ENCODE measurements at places on chromosomes 2 and 18. TPM values are rescaled to one million over a fixed set of nuclear protein-coding genes. Genes with fewer than 3 reads are reported as not detected.
A peak's percentile ranks its signal among the peaks of the same experiment; 100 is the strongest.

GRCh38 chr2:176105078-176105729, 1.9 kb upstream of the HOXD11 start:
- peaks cover 88% of the 10 kb centered on the region for H3K27me3 ChIP-seq
- no peaks in the 10 kb centered on the region for H3K36me3 ChIP-seq
- H3K4me3 ChIP-seq, result peak overlapping the region; percentile 4

CPO gene
- 0.32 TPM for total RNA-seq

GRCh38 chr18:2846636-2847316, at the start of gene EMILIN2:
EMILIN2 (plus strand) TSS chr18:2847006; CDS start chr18:2847189, 183 bp downstream.
- peak within 1 kb of the TSS; percentile 58 for H3K4me3 ChIP-seq
- H3K27ac ChIP-seq, result peak within 1 kb of the TSS; percentile 74
- DNase-seq, result peak; percentile 97
- peaks cover 53% of the 10 kb centered on the region for H3K27me3 ChIP-seq

DNA sequence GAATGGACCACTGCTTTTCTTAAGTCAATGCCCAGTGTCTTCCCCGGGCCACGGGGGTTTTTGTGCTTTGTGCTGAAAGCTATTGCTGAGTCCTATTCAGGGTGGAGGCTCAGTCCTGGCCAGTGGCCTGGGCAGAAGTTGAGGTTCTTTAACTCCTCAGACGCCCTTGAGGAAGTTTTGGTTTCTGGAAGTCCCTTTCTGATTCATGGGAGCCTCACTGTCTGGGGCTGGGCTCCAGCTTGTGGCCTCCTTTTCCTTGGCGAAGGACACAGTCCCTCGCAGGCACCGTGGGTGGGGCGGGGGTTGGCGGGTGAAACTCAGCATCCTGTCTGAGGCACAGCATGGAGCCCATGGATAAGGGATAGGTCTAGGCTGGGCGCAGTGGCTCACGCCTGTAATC, 465.2 kb upstream of the HS6ST1 start:
- peaks cover 16% of the 10 kb centered on the region for H3K27me3 ChIP-seq
- peaks cover 8% of the 10 kb centered on the region for H3K4me1 ChIP-seq
- H3K4me3 ChIP-seq, result no peak overlapping the region
- peak; percentile 81 for DNase-seq
- H3K27ac ChIP-seq, result no peak overlapping the region

EFR3B gene
- total RNA-seq, result 0.65 TPM

DNA sequence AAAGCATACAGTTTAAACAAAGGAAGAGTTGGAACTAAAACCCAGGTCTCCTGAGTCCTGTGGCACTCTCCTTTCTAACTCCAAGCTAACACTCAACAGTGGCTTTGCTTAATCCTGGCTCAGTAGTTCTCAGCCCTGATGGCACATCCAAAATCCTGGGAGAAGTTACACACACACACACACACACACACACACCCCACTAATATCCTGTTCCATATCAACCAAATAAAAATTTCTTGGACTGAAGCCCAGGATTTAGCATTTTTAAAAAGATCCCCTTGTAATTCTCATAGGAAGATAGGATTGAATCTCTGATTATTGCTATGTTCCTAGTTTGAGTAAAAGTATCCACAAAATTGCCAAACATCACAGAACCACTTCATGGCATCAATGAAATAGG, 136.1 kb upstream of the RIOK3 start:
- H3K27ac ChIP-seq, result no peak overlapping the region
- no peak for DNase-seq
- H3K27me3 ChIP-seq, result no peaks in the 10 kb centered on the region
- no peaks in the 10 kb centered on the region for H3K36me3 ChIP-seq
- H3K4me1 ChIP-seq, result peaks cover 6% of the 10 kb centered on the region
- no peak overlapping the region for H3K4me3 ChIP-seq

DNA sequence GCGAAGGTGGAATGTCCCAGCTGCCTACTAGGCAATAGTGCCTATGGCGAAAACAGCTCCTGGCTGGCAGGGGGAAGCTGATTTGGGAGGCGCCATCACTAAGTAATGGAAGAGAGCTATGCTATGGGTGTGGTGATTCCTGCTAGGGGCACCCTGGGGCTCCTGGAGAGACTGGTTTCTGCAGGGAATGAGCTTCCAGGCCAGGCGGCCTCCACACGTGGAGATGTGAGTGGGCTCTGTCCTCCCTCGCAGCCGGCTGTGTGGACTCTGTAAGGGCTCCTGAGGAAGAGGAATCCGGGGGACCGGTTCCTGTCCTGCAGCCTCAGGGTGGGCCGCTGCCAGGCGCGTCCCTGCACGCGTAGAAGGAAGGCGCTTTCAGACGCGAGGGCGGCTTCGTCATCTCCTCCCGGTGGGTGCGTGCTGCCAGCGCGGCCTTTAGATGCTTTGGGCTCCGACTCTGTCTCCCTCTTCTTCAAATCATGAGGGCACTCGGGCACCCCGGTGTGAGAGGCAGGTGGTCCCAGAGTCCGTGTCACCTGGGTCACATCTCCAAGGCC, 55.5 kb upstream of the ANKRD62 start:
- peaks cover 20% of the 10 kb centered on the region for H3K4me1 ChIP-seq
- no peak for DNase-seq
- H3K4me3 ChIP-seq, result peak overlapping the region; percentile 59
- no peaks in the 10 kb centered on the region for H3K27me3 ChIP-seq

PLGLB1 gene
- 2.0 TPM for total RNA-seq

TUBB8B gene
- total RNA-seq, result not detected

GRCh38 chr18:79510731-79511241, 115.1 kb downstream of the NFATC1 start:
- H3K27ac ChIP-seq, result no peak overlapping the region
- H3K36me3 ChIP-seq, result peaks cover 42% of the 10 kb centered on the region
- H3K4me3 ChIP-seq, result no peak overlapping the region
- H3K4me1 ChIP-seq, result peaks cover 35% of the 10 kb centered on the region
- no peaks in the 10 kb centered on the region for H3K27me3 ChIP-seq
- no peak for DNase-seq
